ENCODE measurements at places on chromosomes 4 and X. TPM values are rescaled to one million over a fixed set of nuclear protein-coding genes. Genes with fewer than 3 reads are reported as not detected.

DNA sequence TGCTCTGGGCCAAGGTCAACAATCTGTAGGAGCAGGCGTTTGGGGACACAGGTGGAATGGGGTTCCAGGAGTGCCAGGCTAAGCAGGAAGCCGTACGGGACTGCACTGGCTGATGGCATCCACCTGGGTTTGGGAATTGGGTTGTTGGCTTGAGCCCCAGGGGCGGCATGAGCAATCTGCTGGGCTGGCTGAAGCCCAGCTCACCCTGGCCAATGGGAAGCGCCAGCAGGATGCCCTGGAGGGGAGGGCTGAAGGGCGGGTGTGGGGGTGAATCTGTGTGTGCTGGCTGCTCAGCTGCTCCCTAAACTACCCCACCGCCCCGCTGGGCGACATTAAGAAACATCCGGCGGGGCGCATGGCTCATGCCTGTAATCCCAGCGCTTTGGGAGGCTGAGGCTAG lies 8.9 kb upstream of the RGS12 start:
- no peaks in the 10 kb centered on the region for H3K4me1 ChIP-seq
- no peaks in the 10 kb centered on the region for H3K27me3 ChIP-seq
- no peak for DNase-seq

GRCh38 chr4:156378033-156378665 lies 424.5 kb upstream of the CTSO start:
- H3K27me3 ChIP-seq, result no peaks in the 10 kb centered on the region
- no peaks in the 10 kb centered on the region for H3K36me3 ChIP-seq
- H3K4me1 ChIP-seq, result no peaks in the 10 kb centered on the region
- no peak for DNase-seq
- no peak overlapping the region for H3K27ac ChIP-seq

Gene ZDHHC15
- 2.0 TPM for total RNA-seq

DNA sequence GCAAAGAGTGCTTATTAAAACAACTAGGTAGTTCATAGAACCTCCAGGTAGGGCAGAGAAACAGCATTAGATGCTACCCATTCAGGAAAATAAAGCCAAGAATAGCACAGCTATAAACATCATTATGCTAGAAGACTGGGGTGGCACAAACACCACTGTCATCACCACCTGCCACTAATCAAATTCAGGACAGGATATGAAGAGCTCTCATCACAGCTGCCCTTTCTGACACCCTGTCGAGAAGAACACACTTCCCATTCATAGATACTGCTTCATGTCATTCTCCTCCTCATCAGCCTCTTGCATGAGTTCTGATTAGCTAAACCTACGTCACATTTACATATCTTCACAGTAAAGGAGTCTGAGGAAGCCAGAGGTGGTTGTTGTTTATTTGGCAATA lies 692.3 kb upstream of the HS3ST1 start:
- no peaks in the 10 kb centered on the region for H3K4me1 ChIP-seq
- no peak overlapping the region for H3K27ac ChIP-seq

DNA sequence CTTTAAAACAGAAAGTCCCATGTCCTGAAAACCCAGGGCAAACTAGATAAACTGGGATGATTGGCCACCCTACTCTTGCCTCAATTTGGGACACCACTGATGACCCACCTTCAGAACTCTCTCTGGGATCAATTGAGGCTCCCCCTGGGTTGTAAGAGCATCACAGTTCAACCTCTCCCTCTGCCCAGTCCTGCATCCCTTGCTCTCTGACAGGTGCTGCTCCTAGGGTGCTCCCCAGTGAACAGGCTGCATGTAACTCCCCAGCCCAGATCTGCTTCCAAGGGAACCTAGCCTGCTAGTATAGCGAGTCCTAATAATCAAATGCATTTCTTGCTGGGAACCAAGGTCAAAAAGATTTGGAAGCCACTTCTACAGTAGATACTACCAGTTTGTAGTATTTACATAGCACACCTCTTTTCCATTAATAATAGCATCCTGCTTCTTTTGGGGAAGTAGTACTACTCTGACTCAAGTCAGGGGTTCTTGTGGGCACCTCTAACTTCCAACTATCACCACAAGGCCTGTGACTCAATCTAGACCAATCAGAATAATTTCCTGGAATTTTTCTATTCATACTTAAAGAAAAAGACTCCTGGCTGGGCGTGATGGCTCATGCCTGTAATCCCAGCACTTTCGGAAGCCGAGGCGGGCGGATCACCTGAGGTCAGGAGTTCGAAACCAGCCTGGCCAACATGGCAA lies 42.1 kb upstream of the SPINK2 start:
- no peaks in the 10 kb centered on the region for H3K36me3 ChIP-seq
- no peak overlapping the region for H3K27ac ChIP-seq
- no peaks in the 10 kb centered on the region for H3K4me1 ChIP-seq
- no peak for DNase-seq

Gene AWAT2
- total RNA-seq, result not detected

Gene EPHA5
- total RNA-seq, result not detected

GRCh38 chrX:34381241-34381640 lies 249.1 kb upstream of the FAM47A start:
- H3K27ac ChIP-seq, result no peak overlapping the region
- H3K4me3 ChIP-seq, result no peak overlapping the region
- DNase-seq, result no peak
- no peaks in the 10 kb centered on the region for H3K36me3 ChIP-seq
- no peaks in the 10 kb centered on the region for H3K27me3 ChIP-seq

- H3K27ac ChIP-seq, result no peak overlapping the region
- H3K4me3 ChIP-seq, result no peak overlapping the region
- no peaks in the 10 kb centered on the region for H3K27me3 ChIP-seq
- no peak for DNase-seq
- H3K36me3 ChIP-seq, result no peaks in the 10 kb centered on the region
- no peaks in the 10 kb centered on the region for H3K4me1 ChIP-seq
These were observed 299.1 kb downstream of the ARHGAP24 start for GRCh38 chr4:85774000-85774399.

- H3K27me3 ChIP-seq, result no peaks in the 10 kb centered on the region
- H3K4me1 ChIP-seq, result no peaks in the 10 kb centered on the region
- no peaks in the 10 kb centered on the region for H3K36me3 ChIP-seq
- no peak for DNase-seq
- no peak overlapping the region for H3K4me3 ChIP-seq
These were observed 55.2 kb downstream of the DOCK11 start for GRCh38 chrX:118550792-118551191.

GRCh38 chrX:46328133-46328532 lies 217.1 kb downstream of the ZNF674 start:
- no peak overlapping the region for H3K4me3 ChIP-seq
- H3K36me3 ChIP-seq, result no peaks in the 10 kb centered on the region
- no peak overlapping the region for H3K27ac ChIP-seq
- no peaks in the 10 kb centered on the region for H3K27me3 ChIP-seq

DNA sequence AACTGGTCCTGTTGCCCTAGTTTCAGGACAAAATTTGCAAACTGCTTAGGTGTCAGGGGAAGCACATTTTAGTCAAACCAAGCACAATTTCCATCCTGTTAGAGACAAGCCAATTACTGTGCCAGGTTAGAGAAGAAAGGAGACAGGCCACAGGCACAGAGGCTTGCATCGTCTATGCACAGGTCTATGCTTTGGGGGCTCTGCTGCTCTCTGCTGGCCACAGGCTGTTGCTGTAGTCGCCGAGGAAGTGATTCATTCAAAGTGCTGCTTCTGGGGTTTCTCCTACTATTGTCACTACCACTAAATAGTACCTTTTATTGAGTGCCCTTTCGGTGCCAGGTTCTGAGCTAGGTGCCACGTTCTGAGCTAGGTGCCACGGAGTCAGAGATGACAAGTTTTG lies 45.5 kb downstream of the VGLL1 start:
- no peaks in the 10 kb centered on the region for H3K36me3 ChIP-seq
- no peak overlapping the region for H3K27ac ChIP-seq
- no peaks in the 10 kb centered on the region for H3K27me3 ChIP-seq
- DNase-seq, result peak; percentile 63
- H3K4me3 ChIP-seq, result no peak overlapping the region
